RWPE2 (cell line): ENCODE measurements at places on chromosomes 12 and 14.

DNA sequence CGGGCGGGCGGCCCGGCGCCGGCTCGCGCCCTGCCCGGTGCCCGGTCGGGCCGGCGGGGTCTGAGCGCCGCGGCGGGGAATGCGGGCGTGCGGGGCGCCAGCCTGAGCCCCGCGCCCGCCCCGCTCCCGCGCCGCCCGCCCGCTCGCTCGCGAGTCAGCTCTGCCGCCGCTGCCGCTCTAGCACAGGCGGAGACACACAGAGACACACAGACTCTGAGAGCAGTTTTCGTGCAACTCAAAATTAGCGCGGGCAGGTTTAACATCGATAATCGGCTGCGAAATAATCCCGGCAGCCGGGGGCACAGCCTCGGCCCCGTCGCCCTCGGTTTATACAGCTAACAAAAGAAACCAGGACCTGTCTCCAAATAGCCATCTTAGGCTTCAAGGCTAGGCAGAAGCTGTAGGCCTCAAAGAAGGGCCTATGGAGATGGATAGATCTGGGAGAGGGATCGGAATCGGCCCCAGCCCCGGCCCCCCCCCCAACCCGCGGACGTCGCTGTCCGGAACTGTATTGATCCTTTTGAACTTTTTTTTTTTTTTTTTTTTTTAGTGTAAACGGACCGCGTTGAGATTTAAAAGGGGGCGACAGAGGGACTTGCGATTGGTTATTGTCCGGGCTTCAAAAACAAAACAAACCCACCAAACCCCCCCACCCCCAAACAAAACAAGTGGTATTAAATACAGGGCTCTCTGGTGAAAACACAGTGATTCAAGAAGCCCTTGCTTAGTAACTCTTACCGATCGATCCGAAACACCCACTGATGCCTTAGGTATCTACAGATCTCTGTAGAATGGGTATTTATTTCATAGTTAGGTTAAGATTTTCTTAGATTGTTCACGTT lies 1.1 kb downstream of the ARID2 start:
- peak; percentile 45 for DNase-seq

GRCh38 chr12:132012919-132013568 lies 63.3 kb downstream of the EP400 start:
- DNase-seq: no peak

DNA sequence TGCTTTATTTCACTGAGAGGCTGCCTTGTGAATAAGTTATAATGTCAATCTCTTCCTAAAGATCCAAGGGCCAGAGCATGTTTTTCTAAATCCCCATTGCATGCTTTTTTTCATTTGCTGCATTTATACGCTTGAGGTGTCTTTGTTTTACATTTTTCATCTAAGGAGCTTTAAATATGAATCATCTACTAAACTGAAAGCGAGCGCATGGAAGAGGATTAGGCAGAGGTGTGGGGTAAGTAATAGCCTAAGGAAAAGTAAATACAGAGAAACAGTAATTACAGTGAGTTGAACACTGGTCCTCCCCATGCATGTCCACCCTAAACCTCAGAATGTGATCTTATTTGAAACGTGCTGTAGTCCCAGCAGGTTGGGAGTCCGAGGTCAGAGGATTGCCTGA lies 76.4 kb upstream of the METAP2 start:
- no peak for DNase-seq

DNA sequence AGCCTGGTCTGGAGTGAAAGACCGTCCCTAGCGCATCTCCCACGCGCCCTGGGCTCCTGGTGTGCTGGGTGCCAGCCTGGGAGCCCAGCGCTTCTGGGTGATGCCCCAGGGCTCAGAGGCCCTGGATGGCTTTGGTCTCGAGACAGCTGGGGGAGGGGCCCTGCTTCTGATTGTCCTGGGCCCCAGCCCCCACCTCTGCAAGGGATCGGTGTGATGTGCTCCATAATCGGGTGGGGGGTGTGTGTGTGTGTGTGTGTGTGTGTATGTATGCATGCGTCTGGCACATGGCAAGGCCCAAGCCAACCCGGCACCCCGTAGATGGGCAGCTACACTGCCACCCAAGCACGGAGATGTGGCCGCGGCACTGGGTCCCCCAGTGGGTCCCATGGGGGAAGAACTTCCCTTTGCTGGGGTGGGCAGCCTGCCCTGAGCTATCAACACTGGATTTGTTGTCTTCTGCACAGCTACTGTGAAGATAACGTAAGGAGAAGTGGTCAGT lies 3.1 kb downstream of the ZBTB42 start:
- no peak for DNase-seq

GRCh38 chr12:42689699-42690098 lies 100.2 kb upstream of the PRICKLE1 start:
- no peak for DNase-seq

DNA sequence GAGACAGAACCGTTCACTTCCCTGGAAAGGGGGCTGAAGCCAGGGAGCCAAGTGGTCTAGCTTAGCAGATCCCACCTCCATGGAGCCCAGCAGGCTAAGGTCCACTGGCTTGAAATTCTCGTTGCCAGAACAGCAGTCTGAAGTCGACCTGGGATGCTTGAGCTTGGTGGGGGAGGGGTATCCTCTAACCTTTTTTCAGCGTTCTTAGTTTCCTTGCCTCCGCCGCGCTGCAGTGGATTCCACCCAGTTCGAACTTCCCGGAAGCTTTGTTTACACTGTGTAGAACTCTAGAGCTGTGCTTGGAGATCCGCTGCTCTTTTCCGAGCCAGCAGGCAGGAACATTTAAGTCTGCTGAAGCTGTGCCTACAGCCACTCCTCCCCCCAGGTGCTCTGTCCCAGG lies 45.2 kb upstream of the FKBP4 start:
- DNase-seq: no peak

DNA sequence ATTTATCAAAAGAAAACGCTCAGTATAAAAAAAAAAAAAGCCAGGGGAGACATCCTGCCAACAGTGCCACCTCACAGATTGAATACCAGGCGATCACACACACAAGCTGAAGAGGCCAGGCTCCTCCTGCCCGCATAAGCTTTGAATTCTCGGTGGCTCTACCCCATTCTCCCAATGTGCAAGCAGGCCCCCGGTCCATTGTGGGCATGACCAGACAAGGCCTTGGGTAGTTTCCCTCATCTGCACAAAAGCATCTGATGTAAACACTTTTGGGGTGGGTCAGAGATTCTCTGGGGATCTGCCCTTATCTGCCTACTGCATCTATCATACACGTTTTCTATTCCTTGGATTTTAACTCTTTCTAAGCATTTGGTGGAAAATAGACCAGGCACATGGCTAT lies 16.2 kb downstream of the KLRF2 start:
- no peak for DNase-seq

DNA sequence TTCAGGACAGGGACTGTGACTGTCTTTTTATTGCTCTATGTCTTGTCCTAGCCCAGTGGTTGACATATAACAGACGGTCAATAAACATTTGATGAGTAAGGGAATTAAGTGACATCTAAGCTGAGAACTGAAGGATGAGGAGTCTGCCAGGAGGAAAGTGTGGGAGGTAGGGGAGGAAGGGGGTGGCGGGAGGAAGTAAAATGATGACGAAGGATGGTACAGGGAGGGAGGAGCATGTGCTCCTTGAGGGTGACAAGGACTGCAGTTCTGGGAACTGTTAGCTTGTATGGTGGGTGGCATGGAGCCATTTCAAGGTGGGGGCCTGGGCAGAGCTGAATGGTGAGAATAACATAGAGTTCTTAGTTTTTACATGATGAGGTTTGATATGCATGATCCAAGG lies 64.4 kb downstream of the RGS6 start:
- DNase-seq: no peak

DNA sequence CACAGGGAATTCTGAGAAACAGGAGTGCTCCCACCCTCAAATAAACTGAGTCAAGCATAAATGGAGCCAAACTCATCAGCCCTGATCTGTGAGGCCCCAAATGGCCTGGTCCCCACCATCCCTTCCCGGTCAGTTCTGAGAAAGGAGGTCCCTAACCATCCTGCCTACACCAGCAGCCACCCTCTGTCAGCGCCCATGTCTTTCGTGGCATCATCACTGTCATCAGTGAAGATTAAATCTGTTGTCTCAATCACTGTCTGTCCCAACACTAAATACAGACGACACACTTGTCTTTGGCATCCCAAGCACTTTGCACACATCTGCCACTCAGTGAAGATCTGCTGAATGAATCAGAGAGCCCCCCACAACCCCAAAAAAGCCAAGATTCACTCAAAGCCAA lies 22.4 kb downstream of the VPS37B start:
- DNase-seq: peak; percentile 26

DNA sequence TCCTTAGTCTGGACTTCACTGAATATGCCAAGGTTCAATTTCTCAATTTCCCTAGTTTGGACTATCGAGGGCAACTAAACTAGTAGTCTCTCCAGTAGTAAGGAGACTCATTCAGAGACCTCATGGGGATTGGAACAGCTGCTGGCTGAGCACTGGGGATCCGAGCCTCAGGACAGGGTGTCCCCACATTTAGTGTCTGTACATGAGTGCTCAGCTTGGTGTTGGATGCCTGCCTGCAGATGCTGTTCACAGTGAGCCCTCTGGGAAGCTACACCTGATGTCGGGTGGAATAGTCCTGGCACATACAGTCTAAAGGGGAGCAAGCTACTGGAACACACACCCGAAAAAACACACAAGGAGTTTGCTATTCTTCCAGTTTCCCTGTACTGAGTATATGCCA lies 820 bp upstream of the FGF23 start:
- DNase-seq: no peak

DNA sequence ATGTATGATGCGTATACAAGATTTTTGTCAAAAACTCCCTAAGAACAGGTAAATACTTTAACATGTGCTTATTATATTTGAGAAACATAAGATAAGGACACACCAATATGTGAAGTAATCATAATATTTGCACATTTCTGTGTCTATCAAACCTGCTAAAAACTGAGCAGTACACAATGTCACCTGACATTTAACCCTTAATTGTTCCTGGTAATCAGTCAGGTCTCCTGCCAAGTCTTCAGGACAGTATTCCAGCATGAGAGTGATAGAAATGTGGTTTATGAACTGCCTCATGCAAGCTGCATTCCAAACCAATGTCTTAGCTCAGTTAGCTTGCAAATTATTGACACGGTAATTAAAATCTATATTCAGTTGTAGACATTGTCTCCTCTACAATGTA lies 4.2 kb downstream of the SOX5 start:
- no peak for DNase-seq

DNA sequence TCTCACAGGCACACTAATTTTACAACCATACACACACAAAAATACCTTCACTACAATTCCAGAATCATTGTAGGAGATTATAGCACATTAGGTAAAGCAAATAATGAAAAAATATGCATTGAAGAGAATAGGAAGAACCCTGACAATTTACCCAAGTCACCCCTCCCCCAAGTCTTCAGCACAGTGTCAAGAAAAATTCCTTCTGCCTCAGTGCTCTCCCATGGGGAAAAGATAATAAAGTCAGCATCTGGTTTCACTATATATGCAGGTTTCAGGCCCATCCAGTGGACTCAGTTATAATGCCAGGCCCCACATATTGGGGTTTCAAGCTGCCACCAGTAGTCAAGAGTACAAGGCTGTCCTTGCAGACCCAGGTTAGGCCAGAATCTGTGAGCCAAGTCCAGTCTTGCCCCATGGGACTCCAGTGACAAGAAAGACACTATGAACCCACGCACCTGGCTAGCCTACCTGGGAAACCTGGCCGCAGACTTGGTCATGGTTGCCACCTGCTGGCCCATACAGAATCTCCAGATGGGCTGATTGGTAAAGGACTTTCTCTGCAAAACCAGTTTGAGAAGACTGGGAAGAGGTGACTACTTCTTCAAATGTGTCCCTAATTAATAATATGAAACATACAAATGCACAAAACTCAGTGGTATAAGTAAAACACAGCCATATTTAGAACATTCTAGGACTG lies 398.6 kb upstream of the FLRT2 start:
- DNase-seq: no peak

DNA sequence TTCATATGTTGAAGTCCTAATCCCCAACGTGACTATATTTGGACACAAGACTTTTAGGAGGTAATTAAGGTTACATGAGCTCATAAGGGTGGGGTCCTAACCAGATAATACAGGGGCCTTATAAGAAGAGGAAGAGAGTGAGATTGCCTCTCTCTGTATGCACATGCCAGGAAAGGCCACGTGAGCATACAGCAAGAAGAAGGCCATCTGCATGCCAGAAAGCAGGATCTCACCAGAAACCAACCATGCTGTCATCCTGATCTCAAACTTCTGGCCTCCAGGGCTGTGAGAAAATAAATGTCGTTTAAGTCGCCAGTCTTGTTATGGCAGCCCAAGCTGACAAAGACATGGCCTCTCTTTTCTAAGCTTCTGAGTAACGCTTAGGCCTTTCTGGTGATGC lies 69.0 kb upstream of the GPHB5 start:
- no peak for DNase-seq
